T-helper 17 cell (primary cell): ENCODE measurements at places on chromosomes 1 and 21.

- no peak for DNase-seq
Observed at GRCh38 chr21:34367320-34367935, 3.6 kb downstream of the KCNE2 start.

- DNase-seq = no peak
Observed at GRCh38 chr1:34460193-34460592, 283.5 kb downstream of the C1orf94 start.

DNA sequence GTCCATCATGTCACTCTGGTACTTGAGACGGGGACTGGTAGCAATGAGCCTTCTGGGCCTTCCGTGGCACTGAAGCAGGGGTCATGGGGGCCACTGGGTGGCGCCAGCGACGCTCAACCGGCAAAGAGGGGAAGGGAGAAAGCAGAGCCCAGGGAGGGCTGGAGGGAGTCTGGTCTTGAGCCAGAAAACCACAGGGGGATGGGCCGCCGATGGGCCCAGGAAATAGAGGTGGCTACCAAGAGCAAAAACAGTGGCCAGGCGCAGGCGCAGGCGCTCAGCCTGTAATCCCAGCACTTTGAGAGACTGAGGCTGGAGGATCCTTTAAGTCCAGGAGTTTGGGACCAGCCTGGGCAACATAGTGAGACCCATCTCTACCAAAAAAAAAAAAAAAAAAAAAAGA lies 21.8 kb downstream of the EXOC8 start:
- DNase-seq = no peak

DNA sequence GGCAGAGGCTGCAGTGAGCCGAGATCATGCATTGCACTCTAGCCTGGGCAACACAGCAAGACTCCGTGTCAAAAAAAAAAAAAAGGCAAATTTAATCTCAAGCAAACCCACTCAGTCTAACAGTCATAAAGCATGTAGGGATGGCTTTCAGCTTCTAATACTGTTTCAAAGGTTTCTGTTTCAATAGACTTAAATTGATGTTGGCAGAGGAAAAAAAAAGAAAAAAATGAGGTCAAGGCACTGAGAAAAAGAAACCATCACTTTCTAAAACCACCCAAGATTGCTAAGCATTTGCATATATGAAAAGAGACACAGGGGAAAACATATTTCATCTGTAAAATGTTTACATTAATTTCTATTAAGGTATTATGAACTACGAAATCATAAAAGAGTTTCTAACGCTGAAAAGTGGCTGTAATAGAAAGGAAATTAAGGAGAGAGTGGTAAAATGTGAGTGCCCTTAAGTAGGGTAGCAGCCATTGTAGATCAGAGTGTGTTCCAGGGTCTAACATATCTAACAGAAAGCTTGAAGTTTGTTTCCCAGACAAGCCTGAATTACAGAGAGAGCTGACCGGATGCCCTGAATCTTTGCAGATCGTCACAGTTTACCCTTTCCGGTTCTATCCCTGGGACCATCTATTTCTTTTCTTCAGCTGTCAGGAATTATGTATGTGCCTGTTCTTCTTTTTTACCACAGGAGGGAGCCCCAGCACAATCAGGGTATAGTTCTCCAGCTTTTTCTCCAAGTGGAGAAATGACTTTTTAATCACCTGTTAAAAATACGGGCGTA lies 70.0 kb downstream of the PLD5 start:
- DNase-seq = no peak
